ENCODE measurements at places on chromosomes 6 and 20.

GRCh38 chr20:44344723-44345122, 7.9 kb downstream of the R3HDML start:
- no peak for DNase-seq

DNA sequence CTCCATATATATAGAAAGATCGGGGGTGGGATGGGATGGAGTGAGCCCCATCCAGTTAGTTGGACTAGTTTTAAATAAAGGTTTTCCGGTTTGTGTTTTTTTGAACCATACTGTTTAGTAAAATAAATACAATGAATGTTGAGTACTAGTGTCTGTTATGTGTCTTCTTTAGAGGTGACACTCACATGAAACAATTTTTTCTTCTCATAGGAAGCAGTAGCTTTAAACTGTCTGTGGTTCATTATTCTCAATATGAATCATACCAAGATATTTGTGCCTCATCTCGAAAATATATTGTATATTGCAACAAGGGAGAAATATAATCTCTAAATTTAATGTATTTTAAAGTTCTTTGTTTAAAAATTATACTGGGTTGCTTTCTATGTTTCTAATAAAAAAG, 33.4 kb downstream of the HSF2 start:
- DNase-seq: no peak

- no peak for DNase-seq
Measured at GRCh38 chr20:62704341-62704948, 4.2 kb upstream of the NTSR1 start.

- peak; percentile 48 for DNase-seq
Measured at GRCh38 chr6:35687658-35688604, 784 bp downstream of the FKBP5 start.

GRCh38 chr6:107511511-107511993, 21.6 kb downstream of the SOBP start:
- DNase-seq: no peak

DNA sequence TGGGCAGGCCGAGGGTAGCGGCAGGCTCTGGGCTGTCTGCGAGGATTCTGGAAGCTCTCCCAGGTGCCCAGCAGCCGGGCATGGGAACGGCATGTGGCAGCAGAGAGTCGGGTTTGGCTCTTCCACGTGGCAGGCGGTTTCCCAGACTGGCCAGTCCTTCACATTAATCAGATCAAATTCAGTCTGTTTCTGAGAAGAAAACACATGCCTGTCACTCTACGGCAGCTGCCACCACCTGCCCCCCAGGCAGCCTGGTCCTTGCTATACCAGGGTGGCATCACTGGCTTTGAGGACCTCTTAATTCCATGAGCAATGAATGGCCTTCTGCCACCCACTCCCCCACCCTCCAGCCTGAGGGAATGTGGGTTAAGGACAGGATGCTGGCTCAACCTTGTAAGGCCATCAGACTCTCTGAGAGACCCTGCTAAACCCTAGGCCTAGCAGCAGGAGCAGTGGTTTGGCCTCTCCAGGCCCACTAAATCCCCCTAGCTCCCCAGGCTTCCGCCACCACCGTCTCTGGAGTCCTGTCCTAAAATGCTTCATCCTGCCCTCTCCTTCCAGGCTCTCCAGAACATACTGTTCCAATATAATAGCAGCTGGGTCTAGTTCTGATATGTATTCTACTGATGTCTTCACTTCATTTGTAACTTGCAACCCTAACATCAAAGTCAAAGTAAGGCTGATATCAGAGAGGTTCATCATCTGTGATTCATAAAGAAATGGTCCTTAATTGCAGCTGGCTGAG, 47.8 kb downstream of the PLCG1 start:
- DNase-seq: no peak

DNA sequence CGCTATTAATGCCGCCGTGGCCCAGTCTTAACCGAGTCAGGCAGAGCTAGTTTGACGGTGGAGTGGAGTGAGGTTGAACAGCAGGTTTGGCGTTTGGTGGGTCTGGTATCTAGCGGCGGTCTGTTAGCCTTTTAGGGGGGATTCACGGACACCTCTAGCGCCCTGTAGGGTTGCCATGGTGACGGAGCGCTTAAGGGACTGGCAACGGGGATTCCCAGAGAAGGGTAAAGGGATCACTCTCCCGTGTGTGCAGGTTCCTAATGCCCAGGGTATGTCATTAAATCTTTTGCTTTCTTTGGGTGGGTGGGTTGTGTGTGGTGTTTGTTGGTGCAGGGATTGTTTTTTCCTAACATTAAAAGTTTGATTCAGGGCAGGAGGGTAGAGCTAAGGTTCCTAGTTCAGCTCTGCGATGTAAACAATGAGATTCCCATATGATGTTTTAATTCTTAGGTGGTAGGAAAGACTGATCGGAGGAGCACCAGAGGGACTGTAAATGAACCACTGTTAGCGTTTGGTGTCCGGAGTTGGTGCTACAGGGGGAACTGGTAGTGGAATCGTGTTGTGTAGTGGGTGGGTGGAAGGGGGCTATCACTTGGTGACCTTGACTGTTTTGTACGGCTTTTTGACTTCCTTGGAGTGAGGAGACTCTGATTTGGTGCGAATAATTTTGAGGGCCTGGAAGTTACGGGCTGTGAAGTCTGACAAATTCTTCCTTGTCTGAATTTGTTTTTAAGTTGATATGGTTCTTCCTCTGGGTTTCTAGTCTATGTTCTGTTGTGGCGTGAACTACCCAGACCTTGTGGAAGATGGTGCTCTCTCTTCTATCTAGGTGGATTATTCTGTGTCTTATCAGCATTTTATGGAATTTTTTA, 5.0 kb downstream of the BRD2 start:
- no peak for DNase-seq

GRCh38 chr6:90663106-90663505, 76.2 kb upstream of the MAP3K7 start:
- no peak for DNase-seq

GRCh38 chr6:17132967-17133366, 31.1 kb downstream of the STMND1 start:
- no peak for DNase-seq

- DNase-seq: no peak
Measured at GRCh38 chr6:38445925-38446324, 193.8 kb downstream of the BTBD9 start.

GRCh38 chr20:61061981-61062380, 190.1 kb upstream of the CDH4 start:
- no peak for DNase-seq

GRCh38 chr6:131574133-131574532, 1.1 kb downstream of the ARG1 start:
- no peak for DNase-seq

DNA sequence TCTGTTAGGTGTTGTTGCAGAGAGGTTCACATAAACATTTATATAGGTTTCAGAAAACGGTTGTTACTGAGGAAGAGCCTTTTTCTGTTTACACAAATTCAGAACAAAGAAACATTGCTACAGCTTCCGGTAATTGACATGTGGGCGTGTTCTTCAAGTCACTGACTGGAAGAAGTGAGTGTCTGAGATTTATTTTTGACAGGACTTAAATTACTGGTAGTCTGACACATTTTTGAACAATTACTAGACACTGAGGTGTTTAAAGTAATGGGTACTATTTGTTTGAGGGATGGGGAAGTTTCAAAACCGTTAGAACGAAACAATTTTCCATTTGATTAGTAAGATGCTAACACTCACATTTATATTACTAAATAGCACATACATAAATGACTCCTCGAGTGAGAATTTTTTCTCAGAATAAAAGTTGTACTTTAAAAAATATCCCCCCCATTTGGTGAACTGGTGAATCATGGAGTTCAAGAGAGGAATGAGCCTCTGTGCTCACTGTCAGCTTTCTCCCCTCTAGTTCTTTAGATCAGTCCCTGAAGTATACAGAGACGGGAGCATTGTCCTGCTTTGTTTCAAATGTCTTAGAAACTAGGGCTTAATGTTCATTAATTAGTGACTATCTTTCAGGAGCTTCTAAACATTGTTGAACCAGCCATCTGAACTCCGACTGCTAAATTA, 98.7 kb downstream of the TSHZ2 start:
- no peak for DNase-seq

- no peak for DNase-seq
Measured at GRCh38 chr20:60172346-60172984, 214.2 kb downstream of the CDH26 start.

- DNase-seq: no peak
Measured at GRCh38 chr6:136736281-136736960, 55.9 kb downstream of the MAP3K5 start.

GRCh38 chr20:63893999-63894357, 948 bp upstream of the DNAJC5 start:
- no peak for DNase-seq

GRCh38 chr6:137843211-137843610, 23.8 kb upstream of the TNFAIP3 start:
- DNase-seq: no peak

- no peak for DNase-seq
Measured at GRCh38 chr20:3651204-3651962, 11.8 kb downstream of the GFRA4 start.

- no peak for DNase-seq
Measured at GRCh38 chr6:62623846-62624532, 338.0 kb upstream of the KHDRBS2 start.

DNA sequence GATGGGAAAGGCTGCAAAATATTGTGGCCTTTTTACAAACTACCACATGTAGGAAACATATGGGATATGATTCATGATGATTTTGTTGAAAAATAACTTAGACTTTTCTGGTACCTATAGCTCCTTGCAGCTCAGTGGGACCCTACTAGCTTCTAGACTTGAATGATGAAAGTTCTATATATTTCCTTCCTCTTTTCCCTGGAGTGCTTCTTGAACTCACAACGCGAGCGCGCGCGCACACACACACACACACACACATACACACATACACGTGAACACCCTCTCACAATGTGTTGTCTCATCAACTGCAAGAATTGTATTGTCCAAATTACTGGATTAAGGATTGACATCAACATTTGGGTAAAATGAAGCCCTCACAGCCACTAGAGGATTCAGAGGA, 61.9 kb downstream of the TOX2 start:
- DNase-seq: no peak

GRCh38 chr20:53100476-53100911, 128.3 kb downstream of the TSHZ2 start:
- no peak for DNase-seq

DNA sequence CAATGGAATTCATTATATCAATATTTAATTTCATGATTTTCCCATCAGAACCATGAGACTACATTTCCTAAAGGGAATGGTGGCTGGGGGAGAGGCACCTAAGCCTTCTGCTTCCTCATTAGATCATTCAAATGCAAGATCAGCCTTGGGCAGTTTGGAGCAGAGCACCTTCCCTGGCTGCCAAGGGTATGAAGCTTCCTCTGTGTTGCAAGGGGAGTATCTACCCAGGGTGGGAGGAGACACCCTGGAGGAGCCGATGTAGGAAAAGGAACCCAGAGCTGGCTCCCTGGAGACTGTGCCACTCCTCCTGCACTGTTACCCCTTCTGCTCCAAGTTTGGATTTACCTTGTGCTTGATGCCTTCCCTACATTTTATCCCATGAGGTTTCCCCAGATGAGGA, 299.7 kb upstream of the PRDM1 start:
- DNase-seq: no peak

DNA sequence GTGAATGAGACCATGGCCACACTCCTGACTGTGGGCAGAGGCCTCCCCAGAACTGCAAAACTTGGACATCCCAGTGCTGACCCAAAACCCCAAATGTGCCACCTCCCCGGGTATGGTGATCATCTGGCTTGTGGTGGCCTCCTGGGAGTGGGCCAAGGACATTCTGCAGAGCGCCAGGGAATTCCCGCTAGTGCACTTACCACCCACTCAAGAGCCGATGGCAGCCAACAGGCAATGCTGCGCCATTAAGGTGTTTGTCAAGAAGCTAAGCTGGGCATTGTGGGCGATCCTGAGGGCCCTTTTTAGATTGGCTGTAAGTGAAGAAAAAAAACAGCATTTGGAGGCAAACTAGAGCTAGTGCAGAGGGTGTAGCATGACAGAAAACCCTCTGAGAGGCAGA, 9.4 kb downstream of the MMP24 start:
- no peak for DNase-seq

DNA sequence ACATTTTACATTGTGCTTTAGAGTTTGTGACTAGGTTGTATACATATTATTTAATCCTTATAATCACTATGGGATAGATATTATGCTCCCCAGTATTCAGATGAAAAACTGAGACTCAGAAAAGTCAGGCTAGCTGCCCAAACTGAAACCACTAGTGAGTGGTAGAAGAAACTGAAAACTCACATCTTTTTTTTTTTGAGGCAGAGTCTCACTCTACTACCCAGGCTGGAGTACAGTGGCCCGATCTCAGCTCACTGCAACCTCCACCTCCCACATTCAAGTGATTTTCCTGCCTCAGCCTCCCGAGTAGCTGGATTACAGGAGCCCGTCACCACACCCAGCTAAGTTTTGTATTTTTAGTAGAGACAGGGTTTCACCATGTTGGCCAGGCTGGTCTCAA, 22.2 kb downstream of the RNF24 start:
- no peak for DNase-seq

DNA sequence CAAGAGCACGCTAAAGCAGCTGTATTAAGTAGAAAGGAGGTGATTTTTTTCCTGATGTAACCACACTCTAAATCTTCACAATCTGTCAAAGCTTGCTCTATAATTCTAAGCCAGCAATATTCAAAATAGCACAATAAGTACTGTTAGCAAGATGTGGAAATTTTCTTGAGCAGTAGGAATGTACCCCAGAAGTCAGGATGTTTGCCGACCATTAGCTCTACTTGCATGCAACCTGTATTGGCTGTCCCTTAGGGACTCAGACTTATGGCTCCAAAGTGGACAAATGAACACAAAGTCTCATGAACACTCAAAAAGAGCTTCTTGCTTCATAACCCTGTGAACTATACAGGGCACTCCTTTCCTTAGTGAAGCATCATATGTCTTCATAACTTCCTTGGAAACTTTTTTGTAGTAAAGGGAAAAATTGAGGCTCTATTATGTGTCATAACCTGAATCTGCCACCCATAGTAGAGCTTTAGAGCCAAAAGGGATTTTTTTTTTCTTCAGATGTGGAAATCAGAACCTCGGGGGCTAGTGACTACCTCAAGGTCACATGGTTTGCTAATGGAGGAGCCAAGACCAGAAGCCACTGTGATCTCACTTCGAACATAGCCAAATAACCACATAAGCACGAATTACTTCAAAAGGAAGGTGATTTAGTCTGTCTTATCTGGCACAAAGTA, 54.5 kb downstream of the ADGRG6 start:
- DNase-seq: no peak

GRCh38 chr6:7554533-7555275, 13.2 kb downstream of the DSP start:
- no peak for DNase-seq

DNA sequence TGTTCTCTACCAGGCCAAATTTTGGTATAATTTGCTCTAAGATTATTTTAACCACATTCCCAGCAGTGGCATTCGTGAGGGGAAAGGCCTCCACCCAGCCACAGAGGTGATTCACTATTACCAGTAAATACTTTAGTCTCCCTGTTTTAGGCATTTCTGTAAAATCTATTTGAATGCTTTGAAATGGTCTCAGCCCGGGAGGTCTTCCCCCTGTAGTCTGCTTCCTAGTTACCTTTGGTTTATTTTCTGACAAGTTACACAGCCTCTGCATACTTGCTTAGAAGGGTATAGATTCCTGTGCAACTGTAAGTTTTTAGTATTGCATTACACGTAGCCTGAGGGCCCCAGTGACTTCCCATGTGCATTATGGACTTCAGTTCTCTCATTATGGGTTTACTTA, 248.7 kb downstream of the C6orf118 start:
- no peak for DNase-seq

GRCh38 chr6:2913621-2914317, 10.7 kb upstream of the SERPINB9 start:
- DNase-seq: no peak

- DNase-seq: no peak
Measured at GRCh38 chr6:63571361-63572043, 778 bp upstream of the LOC128125822 start.

GRCh38 chr6:36815962-36816735, 23.1 kb downstream of the CPNE5 start:
- no peak for DNase-seq

Measured in activated effector memory CD4-positive, alpha-beta T cell treated with Interleukin-2 at 50 U/mL for 16 hours (primary cell).